ENCODE measurements at places on chromosomes 12 and 14. TPM values are rescaled to one million over a fixed set of nuclear protein-coding genes. Genes with fewer than 3 reads are reported as not detected.

Gene LMBR1L
- 38.4 TPM for total RNA-seq

Gene KRT83
- total RNA-seq, result not detected

Gene BLTP3B
- total RNA-seq, result 81.8 TPM

Gene KIF5A
- under 0.01 TPM for total RNA-seq

Gene ANO4
- 0.32 TPM for total RNA-seq

Gene ANKRD9
- total RNA-seq, result 7.4 TPM

Gene TOMM20L
- total RNA-seq, result not detected

Gene SLC25A21
- total RNA-seq, result 0.39 TPM

Gene SETD1B
- total RNA-seq, result 5.9 TPM

Gene ACACB
- total RNA-seq, result 8.0 TPM

Gene TAS2R20
- total RNA-seq, result 6.7 TPM

Gene IFNG-AS1
- total RNA-seq, result 0.86 TPM

Gene RAD51AP1
- total RNA-seq, result 11.8 TPM

Gene PCED1B
- total RNA-seq, result 0.43 TPM

Gene ADAMTS20
- total RNA-seq, result not detected

Gene TMEM117
- total RNA-seq, result 13.7 TPM

Gene ZC3H14
- 67.8 TPM for total RNA-seq

Gene PRPH
- total RNA-seq, result 1.5 TPM

Gene KLHL33
- total RNA-seq, result 0.13 TPM

Gene KRT3
- not detected for total RNA-seq

Measured in articular chondrocyte of knee joint (primary cell).